ENCODE measurements at places on chromosomes 3 and 15.

DNA sequence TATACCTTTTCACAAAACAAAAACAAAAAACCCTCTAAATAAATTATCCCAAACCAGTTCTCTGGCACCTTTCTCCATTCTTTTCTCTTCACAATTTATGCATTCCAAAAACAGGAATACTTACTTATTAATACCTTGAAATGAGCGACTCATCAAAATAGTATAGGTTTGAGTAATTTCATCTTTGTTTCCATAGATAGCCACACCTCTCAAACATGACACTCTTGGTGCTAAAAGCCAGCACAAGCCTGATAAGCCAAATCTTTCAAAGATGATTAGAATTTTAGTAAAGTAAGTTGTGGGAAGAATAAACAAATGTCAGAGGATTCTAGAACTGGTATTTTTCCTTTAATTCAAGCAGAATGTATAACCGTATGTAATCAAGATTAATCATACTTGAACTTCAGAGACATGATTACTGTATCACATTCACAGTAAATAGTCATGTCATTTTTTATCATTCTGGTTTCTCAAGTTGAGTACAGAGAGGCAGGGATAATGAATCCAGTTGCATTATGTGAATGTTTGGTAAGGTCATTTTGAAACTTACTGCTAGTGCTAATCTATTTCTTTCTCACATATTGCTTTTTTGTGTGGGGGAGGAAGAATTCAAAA, 12.1 kb upstream of the WDR5B start:
- no peak for DNase-seq

GRCh38 chr3:901953-902778, 190.7 kb upstream of the CNTN6 start:
- no peak for DNase-seq

- no peak for DNase-seq
Measured at GRCh38 chr15:58017869-58018268, 47.6 kb downstream of the ALDH1A2 start.

DNA sequence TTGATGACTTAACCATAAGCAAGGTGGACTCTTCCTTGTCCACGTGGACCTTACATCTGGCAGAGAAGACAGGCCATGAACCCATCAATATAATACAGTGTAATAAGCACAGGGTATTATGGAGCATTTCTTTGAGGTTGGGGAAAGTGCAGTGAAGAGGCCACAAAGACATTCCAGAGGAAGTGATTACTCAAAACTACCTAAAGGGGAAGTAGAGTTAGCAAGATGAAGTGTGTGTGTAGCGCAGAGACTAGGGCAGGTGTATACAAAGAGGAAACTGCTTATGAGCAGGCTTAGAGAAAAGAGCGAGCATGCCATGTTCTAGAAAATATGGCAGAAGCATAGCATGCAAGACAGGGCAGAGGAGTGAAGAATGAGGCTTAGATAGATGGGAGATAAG, 17.9 kb downstream of the CP start:
- no peak for DNase-seq

DNA sequence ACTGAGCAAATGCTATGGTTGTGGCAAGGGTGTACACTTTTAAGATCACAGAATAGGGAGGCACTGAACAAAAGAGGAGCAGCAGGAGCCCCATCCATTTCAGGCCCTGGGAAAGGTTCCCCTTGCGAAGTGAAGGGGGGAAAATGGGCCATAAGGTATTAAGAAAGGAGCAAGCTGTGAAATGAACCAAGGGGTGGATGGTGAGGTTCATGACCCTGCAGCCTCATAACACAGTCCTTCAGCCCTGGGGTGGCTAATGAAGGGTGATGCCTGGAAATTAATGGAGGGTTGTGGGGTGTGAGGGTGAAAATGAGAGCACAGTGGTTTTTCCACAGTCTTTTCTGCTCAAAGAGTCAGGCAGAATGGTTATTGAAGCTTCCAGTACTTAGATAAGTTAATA, 150.1 kb downstream of the PDZRN3 start:
- no peak for DNase-seq

Measured in naive thymus-derived CD4-positive, alpha-beta T cell (primary cell).